ENCODE measurements at places on chromosomes 2 and 18.

DNA sequence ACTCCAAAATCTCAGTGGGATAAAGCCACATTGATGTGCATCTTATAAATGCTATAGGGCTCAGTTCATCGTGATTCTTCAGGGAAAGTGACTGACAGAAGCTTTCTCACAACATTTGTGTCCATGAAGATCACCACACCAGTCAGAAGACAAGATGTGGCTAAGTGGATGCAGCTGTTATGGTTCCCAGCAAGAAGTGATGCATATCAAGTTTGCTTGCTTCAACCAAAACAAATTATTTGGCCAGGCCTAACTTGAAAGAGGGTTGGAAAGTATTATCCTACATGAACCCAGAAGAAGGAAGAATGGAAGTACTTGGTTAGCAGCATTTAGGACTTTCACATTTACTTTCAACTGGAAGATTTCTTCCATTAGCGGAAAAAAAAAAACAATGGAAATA is 210.0 kb upstream of the ACVR2A start:
- no peak for DNase-seq

DNA sequence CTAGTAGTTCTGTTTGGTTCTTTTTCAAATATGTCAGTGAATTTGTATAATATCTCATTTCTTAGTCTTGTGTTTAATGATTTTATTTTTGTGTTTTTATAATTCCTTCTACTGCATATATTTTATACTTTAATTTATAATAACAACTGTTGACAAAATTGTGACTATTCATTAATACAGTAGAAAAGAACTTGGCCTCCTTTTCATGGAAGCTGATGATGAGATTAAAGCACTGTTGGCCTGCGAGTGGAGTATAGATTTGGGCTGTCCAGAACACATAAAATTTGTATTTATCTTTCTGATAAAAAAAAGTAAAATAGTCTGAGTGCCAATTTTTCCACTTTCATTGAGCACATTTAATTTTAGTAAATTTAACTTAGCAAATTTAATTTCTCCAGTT is 12.1 kb downstream of the CFLAR start:
- no peak for DNase-seq

GRCh38 chr18:58970943-58971790 is 106.5 kb downstream of the ZNF532 start:
- no peak for DNase-seq

DNA sequence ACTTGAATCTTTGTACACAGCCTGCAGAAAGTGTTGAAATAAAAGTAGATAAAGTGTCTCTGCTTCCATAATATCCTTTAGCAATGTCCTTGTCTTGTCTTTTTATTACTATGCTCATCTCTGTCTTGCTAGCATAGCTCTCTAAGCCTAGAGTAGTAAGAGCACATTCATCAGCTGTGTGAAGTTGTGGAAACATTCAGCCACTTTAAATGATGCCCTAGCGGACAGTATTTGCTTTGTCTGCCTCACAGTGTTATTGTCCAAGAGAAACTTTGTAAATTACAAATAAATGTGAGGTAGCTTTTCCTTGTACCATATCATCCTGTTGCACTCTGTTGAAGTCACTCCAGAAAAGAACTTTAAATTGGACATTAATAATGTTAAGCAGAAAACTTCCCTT is 60.3 kb upstream of the TTC21B start:
- DNase-seq: no peak

- DNase-seq: no peak
Measured at GRCh38 chr2:174952607-174953006, 52.6 kb downstream of the CHN1 start.

- no peak for DNase-seq
Measured at GRCh38 chr2:160703648-160704585, 210.3 kb upstream of the RBMS1 start.

All from stimulated activated CD8-positive, alpha-beta memory T cell treated with anti-CD3 and anti-CD28 coated beads, Interleukin-15, amount 100 ng/mL, for 1 hour (primary cell).